NCI-H1436 (cell line): ENCODE measurements at places on chromosomes 2 and 18.

DNA sequence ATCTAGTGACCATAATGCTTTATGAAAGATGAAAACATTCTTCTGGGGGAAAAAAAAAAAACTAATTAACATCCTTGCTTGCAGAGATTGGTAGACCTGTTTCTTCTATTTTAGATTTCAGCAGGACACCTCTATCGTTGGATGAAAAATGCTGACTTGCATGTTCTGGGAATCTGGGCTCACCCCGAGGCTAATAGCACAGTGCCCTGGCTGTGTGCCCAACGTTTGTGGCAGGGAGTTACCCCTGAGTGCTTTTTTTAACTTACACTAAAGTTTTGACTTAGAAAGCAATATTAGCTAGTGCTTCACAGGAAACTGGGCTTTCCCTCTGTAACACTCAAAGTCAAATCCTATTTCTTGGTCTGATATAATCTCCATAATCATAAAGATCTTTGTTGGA lies 233.2 kb downstream of the SLC8A1 start:
- peak; percentile 30 for DNase-seq

DNA sequence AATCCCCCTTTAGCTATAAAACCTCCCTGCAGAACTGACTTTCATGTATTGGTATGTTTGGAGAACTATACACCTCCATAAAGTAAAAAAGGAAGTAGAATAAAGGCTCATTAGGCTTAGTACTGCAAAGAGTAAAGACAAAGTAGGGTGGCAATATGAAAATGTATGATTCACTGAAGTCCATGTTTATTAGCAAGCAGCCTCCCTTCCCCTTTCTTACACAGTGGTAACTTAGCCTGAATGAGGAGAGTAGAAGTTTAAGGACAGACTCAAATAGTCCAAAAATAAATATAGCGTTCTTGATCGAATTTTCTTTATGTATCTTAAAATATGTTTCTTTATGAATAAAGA lies 1.5 kb downstream of the ZNF804A start:
- no peak for DNase-seq

GRCh38 chr2:240431661-240432424 lies 3.6 kb upstream of the GPC1 start:
- no peak for DNase-seq

GRCh38 chr2:18971628-18972027 lies 382.3 kb upstream of the NT5C1B start:
- DNase-seq: no peak

GRCh38 chr2:225008179-225008856 lies 34.0 kb downstream of the DOCK10 start:
- DNase-seq: no peak

- DNase-seq: no peak
These were observed 77.4 kb downstream of the DYSF start for GRCh38 chr2:71530641-71531332.
